Ovary (tissue), 10 donors: ENCODE measurements at places on chromosomes 7 and 10. TPM values are rescaled to one million over a fixed set of nuclear protein-coding genes. Genes with fewer than 3 reads are reported as not detected.

- H3K27ac ChIP-seq: no peak overlapping the region
- no peaks in the 10 kb centered on the region for H3K36me3 ChIP-seq
- no peaks in the 10 kb centered on the region for H3K4me1 ChIP-seq
Measured at GRCh38 chr7:101436221-101436735, 73.6 kb downstream of the COL26A1 start.

DNA sequence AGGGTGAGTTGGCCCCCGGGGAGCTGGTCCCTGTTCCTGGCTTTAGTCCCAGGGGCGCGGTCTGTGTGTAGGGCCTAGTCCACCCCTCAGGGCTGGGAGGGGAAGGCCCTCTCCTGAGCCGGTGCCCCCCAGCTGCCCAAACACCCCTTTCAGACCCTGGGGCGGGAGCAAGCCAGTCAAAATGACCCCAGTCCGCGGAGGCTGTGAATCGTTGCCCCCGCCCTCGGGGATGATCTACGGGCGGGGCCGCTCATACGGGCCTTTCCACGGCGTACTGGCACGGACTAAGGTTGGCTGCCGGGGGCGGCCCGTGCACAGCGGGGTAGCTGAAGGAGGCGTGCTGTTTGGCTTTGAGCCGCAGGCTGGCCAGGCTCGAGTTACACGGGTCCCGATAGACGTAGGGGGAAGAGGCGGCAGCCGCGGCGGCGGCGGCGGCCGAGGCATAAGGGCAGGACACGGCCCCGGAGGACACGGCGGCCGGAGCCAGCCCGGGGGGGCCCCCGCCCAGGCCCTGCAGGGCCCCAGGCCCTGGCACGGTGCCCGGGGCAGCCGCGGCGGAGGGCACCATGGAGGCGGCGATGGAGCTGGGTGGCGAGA lies 4.3 kb downstream of the ELOVL3 start:
- peak overlapping the region; percentile 15 for H3K4me3 ChIP-seq
- peak; percentile 68 for DNase-seq
- no peak overlapping the region for H3K27ac ChIP-seq
- no peaks in the 10 kb centered on the region for H3K36me3 ChIP-seq
- peaks cover 18% of the 10 kb centered on the region for H3K4me1 ChIP-seq
- no peaks in the 10 kb centered on the region for H3K27me3 ChIP-seq

Gene FAM24A
- not detected for total RNA-seq

Gene PIK3AP1
- total RNA-seq: 11.1 TPM

GRCh38 chr7:6438427-6438826 lies 9.3 kb downstream of the DAGLB start:
- no peaks in the 10 kb centered on the region for H3K36me3 ChIP-seq
- no peaks in the 10 kb centered on the region for H3K27me3 ChIP-seq
- no peaks in the 10 kb centered on the region for H3K4me1 ChIP-seq
- H3K27ac ChIP-seq: no peak overlapping the region

Gene CCDC7
- total RNA-seq: 63.6 TPM

GRCh38 chr10:61164458-61165160 lies 220.6 kb upstream of the RHOBTB1 start:
- H3K27ac ChIP-seq: no peak overlapping the region
- no peaks in the 10 kb centered on the region for H3K36me3 ChIP-seq
- no peak for DNase-seq
- no peaks in the 10 kb centered on the region for H3K27me3 ChIP-seq

DNA sequence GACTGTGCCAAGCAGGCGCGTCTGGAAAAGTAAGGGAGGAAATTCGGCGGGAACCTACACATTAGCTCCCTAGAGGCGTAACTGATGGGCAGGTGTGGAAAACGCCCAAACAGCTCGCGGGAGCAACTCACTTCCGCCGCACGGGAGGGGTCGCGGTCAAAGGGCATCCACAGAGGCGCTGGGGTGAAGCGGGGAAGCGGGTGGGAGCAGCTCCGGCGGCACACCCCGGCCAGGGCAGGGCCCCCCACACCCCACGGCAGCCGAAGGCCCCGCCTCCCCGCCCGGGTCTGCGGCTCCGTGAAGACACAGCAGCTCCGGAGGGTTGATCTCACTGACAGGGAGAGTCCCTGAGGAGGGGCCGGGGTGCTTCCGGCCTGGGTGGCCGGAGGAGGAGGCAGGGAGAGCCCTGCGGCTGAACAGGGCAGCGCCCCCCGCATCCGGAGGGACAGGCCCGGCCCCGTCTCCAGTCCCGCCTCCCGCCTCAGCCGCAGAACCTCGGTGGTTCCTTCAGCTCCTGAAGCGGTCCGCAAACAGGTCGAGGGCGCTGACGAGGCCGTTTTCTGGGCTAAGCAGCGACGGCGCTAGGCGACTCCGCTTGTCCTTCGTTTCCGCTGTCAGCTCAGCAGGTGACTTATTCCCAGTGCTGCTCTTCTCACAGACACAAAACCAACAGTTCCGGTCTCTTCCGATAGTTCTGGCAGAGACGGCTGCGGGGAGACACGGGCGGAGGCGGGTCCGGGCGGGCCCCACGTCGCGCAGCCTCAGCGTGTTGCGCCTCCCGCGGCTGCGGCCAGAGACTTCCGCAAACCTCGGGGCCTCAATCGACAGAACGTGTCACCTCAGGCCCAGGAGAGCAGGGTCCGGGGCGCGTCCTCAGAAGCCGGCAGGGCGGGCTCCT lies 276.1 kb downstream of the DNAJB6 start:
- peak; percentile 57 for DNase-seq
- H3K27me3 ChIP-seq: no peaks in the 10 kb centered on the region
- peak overlapping the region; percentile 21 for H3K4me3 ChIP-seq
- H3K4me1 ChIP-seq: peaks cover 19% of the 10 kb centered on the region
- no peak overlapping the region for H3K27ac ChIP-seq
- no peaks in the 10 kb centered on the region for H3K36me3 ChIP-seq
